ENCODE measurements at places on chromosomes 5 and 9. TPM values are rescaled to one million over a fixed set of nuclear protein-coding genes. Genes with fewer than 3 reads are reported as not detected.

The GPX3 gene
- not detected for total RNA-seq

- peak overlapping the region; percentile 82 for H3K27ac ChIP-seq
- H3K4me3 ChIP-seq: peak overlapping the region; percentile 35
- H3K27me3 ChIP-seq: no peaks in the 10 kb centered on the region
- peak; percentile 74 for DNase-seq
These were observed 2.9 kb downstream of the DNAJB5 start for GRCh38 chr9:34992376-34992951.

The ZFP2 gene
- 0.58 TPM for total RNA-seq

DNA sequence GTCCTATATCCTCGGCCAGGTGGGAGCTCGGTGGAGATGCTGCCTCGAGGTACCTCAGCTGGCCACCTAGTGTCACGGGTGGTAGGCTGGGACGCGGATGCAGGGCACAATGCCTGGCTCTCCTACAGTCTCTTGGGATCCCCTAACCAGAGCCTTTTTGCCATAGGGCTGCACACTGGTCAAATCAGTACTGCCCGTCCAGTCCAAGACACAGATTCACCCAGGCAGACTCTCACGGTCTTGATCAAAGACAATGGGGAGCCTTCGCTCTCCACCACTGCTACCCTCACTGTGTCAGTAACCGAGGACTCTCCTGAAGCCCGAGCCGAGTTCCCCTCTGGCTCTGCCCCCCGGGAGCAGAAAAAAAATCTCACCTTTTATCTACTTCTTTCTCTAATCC lies 2.0 kb downstream of the PCDHGC3 start:
- no peak overlapping the region for H3K27ac ChIP-seq
- peaks cover 29% of the 10 kb centered on the region for H3K4me1 ChIP-seq
- DNase-seq: no peak
- peak overlapping the region; percentile 94 for H3K4me3 ChIP-seq
- peaks cover 59% of the 10 kb centered on the region for H3K27me3 ChIP-seq

The OCLN gene
- 2.8 TPM for total RNA-seq

The C1QTNF3 gene
- 5.1 TPM for total RNA-seq

DNA sequence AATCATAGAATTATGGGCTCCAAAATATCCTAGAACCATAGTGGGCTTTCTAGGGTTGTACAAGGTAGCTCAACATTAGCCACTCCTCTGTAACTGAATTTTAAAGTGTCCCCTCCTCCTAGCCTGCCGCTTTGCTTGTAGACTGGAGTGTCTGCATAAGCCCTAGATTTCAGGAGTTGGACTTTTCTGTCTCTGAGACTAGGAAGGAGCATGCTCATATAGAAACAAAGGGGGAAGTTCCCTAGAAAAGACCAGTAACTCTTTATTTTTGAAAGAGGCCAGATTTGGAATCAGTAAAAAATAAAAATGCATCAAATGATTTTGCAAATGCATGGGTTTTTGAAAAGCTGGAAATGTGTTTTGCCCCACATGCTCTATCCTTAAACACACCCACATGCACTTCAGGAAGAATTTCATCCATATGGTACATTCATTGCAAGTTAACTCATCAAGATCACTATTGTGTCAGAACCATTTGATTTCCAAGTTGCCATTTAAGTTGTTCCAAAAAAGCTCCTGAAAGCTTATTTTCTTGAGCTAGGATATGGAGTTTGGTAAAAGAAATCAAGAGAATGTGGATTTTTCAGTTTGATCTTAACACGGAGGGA lies 121.0 kb upstream of the NR3C1 start:
- H3K4me3 ChIP-seq: no peak overlapping the region
- no peaks in the 10 kb centered on the region for H3K27me3 ChIP-seq
- DNase-seq: no peak
- H3K27ac ChIP-seq: no peak overlapping the region

DNA sequence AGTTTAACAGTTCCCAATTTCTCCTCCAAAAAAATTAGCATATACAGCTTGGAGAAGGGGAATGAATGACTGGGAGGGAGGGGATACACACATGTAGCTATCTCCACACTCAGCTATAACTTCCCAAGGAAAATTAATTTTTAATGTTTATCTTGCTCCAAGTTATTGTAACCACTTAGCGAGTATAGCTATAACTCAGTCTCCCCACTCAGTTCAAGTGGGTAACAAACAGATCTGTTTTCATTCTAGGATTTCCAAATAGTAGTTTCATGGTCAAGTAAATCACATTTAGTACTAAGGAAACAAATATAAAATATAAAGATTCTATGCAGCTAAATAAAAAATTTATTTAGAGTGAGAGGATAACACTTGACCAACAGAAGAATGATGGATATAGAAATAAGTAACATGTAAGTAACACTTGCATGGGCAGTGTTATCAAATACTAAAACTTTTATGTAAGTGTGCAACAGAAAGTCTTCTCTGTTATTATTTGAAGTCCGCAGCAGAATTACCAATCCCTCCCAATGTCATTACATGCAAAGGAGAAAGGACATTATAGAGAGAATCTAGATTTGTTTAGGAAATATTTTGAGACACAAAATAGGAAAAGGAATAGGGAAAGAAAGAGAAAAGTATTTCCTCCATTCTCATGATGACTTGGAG lies 10.2 kb upstream of the NFIB start:
- peaks cover 28% of the 10 kb centered on the region for H3K4me1 ChIP-seq
- H3K27me3 ChIP-seq: peaks cover 56% of the 10 kb centered on the region
- no peak overlapping the region for H3K27ac ChIP-seq

The GGTA1 gene
- not detected for total RNA-seq

DNA sequence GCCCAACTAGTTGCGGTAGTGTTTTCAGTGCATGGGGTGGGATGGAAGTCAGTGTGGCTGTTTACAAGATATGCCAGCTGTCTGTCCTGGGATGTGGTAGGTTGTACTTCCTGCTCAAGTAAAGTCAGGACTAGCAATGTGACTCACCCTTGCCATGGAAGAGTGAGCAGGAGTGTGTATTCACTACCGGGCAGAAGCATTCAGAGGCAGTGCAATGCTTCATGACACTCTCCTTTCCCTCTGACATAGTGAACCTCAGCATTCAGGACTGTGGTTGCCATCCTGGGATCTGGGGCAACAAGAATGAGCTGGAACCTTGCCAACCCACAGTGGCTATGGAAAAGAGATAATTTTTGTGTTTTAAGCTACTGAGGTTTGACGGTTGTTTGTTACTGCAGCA lies 68.9 kb downstream of the BOD1 start:
- no peak overlapping the region for H3K4me3 ChIP-seq
- H3K27ac ChIP-seq: no peak overlapping the region
- H3K36me3 ChIP-seq: no peaks in the 10 kb centered on the region
- DNase-seq: no peak
- H3K27me3 ChIP-seq: peaks cover 14% of the 10 kb centered on the region
- H3K4me1 ChIP-seq: no peaks in the 10 kb centered on the region

DNA sequence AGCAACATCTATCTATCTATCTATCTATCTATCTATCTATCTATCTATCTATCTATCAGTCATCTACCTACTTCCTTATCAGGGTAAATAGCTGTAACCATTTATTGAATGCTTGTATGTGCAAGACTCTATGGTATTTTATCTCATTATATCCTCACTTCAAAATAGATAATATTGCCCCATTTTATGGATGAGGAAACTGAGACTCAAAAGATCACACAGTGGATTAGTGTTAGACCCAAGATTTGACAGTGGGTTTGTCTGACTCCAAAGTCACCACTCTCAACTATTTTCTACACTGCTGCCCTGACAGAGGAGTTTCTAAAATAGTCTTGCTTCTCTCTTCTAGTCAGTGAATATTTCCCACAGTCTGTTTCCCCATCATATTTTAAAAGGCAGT lies 94.3 kb upstream of the NR3C1 start:
- no peak overlapping the region for H3K4me3 ChIP-seq
- H3K4me1 ChIP-seq: no peaks in the 10 kb centered on the region
- H3K27ac ChIP-seq: no peak overlapping the region
- no peak for DNase-seq
- H3K27me3 ChIP-seq: no peaks in the 10 kb centered on the region

The PROB1 gene
- 4.6 TPM for total RNA-seq

GRCh38 chr5:127321465-127321864 lies 30.9 kb downstream of the MEGF10 start:
- no peak for DNase-seq
- no peak overlapping the region for H3K27ac ChIP-seq
- H3K36me3 ChIP-seq: no peaks in the 10 kb centered on the region
- H3K27me3 ChIP-seq: no peaks in the 10 kb centered on the region
- H3K4me3 ChIP-seq: no peak overlapping the region
- peaks cover 21% of the 10 kb centered on the region for H3K4me1 ChIP-seq

DNA sequence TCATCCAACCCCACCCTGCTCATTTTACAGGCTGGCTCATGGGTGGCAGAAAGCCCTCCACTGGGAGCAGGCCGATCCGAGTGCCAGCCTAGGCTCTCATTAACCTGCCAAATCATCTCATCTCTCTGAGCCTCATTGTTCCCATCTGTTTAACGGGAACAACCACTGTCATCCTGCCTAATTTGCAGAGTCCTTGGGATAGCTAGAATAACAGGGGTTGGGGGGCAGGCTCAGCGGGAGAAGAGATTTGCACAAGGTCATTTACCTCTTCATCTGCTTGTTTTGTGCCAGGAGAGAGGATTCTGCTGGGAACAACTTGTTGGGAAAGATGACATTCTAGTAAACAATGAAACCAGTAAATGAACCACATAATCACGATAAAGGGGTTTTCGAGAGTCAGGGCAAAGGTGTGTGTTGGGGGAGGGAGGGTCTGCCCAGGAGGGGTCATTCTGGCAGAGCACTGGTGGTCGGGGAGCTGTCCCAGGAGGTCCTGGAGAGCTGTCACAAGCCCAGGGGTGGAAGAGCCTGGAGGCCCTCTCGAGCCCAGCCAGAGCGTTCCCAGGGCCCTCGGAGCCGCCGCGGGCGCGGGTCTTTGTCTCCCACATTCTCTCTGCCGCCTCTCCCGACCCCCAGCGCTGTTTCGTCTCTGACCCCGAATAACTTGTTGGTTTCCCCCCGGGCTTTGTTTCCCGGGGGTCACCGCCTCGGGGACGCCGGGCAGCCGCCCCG lies 22.8 kb upstream of the NDST1 start:
- peak overlapping the region; percentile 74 for H3K4me3 ChIP-seq
- no peak overlapping the region for H3K27ac ChIP-seq
- DNase-seq: no peak
- H3K36me3 ChIP-seq: peaks cover 1% of the 10 kb centered on the region

The EGFLAM gene
- not detected for total RNA-seq

DNA sequence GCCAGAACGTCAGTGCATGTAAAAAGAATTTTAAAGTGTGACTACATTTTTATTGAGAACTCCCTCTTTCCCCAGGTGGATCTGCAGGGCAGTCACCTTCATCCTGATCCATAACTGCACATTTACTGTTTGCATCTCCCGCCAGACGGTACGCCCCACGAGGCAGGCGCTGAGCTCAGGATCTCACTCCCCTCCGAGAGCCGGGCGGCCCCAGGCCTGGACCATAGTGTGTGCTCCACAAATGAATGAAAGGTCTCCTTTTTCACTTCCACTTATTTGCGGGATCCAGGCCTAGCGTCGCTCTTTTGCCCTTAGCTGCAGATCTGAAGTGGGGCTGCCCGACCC lies 378 bp downstream of the DROSHA start:
- peak overlapping the region; percentile 99 for H3K27ac ChIP-seq
- H3K36me3 ChIP-seq: peaks cover 9% of the 10 kb centered on the region
- no peaks in the 10 kb centered on the region for H3K27me3 ChIP-seq

GRCh38 chr9:125436613-125437443 lies 175.2 kb downstream of the GAPVD1 start:
- H3K27ac ChIP-seq: no peak overlapping the region
- no peaks in the 10 kb centered on the region for H3K36me3 ChIP-seq
- no peak for DNase-seq
- no peak overlapping the region for H3K4me3 ChIP-seq

DNA sequence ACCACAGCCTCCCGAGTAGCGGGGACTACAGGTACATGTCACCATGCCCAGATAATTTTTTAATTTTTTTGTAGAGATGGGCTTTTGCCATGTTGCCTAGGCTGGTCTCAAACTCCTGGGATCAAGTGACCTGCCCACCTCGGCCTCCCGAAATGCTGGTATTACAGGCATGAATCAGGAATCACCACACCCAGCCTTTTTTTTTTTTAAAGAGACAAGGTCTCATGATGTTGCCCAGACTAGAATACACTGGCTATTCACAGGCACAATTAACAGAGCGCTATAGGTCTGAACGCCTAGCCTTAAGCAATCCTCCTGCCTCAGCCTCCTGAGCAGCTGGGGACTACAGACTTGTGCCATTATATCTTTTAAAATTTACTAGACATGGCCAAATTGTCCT lies 36.1 kb downstream of the GEMIN5 start:
- peaks cover 34% of the 10 kb centered on the region for H3K36me3 ChIP-seq
- H3K4me1 ChIP-seq: no peaks in the 10 kb centered on the region
- H3K27ac ChIP-seq: no peak overlapping the region
- no peak overlapping the region for H3K4me3 ChIP-seq

The MYORG gene
- total RNA-seq: 1.7 TPM

- no peak for DNase-seq
- no peaks in the 10 kb centered on the region for H3K27me3 ChIP-seq
- H3K27ac ChIP-seq: no peak overlapping the region
- no peaks in the 10 kb centered on the region for H3K36me3 ChIP-seq
- no peak overlapping the region for H3K4me3 ChIP-seq
- no peaks in the 10 kb centered on the region for H3K4me1 ChIP-seq
These were observed 309.3 kb downstream of the BNC2 start for GRCh38 chr9:16561121-16561520.

DNA sequence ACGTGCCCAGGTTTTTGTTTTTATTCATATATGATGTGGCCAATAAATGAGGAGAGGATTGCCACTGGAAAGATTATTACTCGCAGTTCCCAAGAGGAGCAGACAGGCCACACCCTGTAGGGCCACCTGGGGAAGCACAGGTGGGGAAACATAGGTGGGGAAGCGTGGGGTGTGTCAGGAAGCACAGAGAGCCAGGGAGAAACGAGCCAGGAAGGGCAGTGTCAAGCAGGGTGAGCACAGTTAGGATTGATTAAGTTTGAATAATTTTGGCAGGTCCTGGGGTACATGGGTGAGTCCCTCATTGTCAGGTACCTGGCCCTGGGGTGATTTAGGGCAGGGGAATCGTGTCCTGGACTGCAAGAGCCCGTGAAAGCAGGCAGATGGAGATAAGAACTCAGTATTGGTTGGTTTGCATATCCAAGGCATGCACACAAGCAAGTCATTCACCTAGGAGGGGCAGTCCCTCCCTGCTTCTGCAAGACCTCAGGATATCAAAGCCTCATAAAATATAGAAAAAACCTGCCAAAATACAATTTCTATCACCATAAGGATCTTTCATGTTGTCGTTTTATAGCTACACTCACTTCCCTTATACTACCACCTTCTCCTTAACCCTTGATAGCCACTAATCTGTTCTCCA lies 22.4 kb downstream of the MVB12B start:
- no peak overlapping the region for H3K4me3 ChIP-seq
- peak overlapping the region; percentile 4 for H3K27ac ChIP-seq
- no peaks in the 10 kb centered on the region for H3K4me1 ChIP-seq

Data from activated T-cell treated with anti-CD3 and anti-CD28 coated beads, Interleukin-2, amount 50 U/mL, for 72 hours (primary cell).